ENCODE measurements at places on chromosomes 3 and 15.

GRCh38 chr3:138511945-138512344 lies 77.5 kb downstream of the ESYT3 start:
- DNase-seq = no peak

- no peak for DNase-seq
Observed at GRCh38 chr3:3802046-3802445, 2.8 kb downstream of the LRRN1 start.

DNA sequence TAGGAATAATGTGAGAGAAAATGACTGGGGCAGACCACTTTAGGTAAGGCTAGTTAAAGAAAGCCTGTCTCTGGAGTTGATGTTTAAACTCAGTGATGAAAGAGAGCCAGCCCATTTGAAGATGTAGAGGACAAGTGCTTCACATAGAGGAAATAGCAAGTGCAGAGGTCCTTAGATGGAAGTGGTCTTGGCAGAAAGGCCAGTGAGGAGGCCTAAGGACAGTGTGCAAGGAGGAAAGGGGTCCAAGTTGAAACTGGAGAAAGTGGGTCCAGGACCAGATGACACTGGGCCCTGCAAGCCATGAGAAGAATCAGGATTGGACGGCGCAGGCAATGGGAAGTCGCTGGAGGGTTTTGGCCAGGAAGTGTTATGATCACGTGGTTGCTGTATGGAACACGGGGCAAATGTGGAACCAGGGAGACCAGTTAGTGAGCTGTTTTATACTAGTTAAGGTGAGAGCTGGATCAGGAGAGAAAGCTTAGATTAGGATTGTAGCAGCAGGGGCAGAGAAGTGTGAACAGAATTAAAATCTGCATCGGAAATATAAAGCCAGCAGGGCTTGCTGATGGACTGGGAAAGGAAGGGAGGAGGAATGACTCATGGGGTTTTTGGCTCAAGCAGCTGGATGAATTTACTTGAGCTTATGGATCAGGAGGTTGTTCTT lies 48.0 kb upstream of the SCAANT1 start:
- no peak for DNase-seq

DNA sequence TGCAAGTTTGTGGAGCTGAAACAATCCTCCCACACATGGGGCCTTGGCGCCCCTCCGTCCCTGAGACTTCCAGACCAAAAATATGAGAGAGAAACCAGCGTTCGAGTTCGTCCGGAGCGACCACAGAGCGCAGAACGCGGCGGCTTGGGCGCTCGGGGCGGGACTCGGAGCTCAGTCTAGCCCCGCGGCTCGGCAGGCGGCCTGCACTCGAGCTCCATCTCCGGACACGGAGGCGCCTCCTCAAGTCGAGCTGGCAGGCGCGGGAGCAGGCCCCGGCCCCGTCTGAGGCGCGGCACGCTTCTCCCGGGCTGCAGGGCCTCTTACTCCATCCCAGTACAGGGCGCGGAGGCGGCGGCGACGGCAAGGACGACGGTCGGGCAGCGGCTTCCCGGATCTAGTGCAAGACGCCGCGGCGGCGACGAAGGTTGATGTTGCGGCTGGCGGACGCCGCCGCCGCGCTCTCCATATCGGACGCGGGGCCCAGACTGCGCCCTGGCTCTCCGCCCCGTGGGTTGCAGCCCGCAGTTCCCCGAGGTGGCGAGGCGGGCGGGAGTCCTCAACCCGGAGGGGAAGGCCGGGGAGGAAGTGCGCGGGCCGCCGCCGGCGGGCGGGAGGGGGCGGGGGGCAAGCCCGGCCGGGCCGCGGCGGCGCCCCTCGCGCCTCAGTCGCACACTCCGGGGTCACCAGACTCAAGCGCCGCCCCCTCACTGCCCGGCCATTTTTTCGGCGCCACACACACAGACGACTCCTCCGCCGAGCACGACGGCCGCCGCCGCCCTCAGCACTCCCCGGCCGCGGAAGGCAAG lies 674 bp downstream of the MSL2 start:
- DNase-seq = peak; percentile 85

DNA sequence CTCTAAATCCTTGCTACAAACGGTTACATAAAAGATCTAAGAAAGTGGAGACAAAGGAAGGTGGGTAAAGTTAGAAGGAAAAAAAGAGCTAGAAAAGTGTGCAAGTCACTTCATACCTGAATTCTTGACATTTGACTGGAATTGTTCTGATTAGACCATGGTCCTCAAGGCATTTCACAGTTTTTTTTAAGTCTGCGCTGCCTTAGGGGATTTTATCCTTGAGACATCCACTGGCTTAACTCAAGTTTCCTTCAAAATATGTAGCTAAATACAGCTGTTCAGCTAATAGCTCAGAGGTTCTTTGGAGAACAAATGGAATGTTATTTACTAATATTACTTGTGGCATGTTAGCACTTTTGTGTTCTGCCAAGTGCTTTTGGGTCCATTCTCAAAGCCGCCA lies 236.9 kb downstream of the TP63 start:
- DNase-seq = no peak

- DNase-seq = no peak
Observed at GRCh38 chr3:187237741-187238140, 40.5 kb downstream of the RTP1 start.

GRCh38 chr15:59221511-59222505 lies 15.2 kb downstream of the LDHAL6B start:
- DNase-seq = no peak

- DNase-seq = no peak
Observed at GRCh38 chr3:156760333-156760732, 65.8 kb upstream of the LEKR1 start.

DNA sequence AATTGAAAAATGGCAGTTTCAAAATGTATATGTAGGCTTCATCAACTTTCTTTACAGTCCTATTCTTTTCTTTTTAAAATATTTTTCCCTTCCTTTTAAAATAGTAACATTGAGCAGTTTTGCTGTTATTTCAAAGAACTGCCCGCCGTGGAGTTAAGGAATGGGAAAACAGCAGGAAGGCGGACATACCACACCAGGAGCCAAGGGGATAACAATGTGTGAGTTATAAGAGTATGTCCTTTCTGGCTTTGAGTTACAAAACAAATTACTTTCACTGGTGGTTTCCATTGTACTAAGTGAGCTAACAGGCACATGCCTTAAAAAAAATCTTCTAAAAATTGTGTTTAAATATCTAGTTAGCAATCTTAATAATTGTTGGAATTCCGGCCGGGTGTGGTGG lies 37.4 kb upstream of the FBXL22 start:
- no peak for DNase-seq

GRCh38 chr3:87873136-87873535 lies 185.7 kb downstream of the CGGBP1 start:
- no peak for DNase-seq

DNA sequence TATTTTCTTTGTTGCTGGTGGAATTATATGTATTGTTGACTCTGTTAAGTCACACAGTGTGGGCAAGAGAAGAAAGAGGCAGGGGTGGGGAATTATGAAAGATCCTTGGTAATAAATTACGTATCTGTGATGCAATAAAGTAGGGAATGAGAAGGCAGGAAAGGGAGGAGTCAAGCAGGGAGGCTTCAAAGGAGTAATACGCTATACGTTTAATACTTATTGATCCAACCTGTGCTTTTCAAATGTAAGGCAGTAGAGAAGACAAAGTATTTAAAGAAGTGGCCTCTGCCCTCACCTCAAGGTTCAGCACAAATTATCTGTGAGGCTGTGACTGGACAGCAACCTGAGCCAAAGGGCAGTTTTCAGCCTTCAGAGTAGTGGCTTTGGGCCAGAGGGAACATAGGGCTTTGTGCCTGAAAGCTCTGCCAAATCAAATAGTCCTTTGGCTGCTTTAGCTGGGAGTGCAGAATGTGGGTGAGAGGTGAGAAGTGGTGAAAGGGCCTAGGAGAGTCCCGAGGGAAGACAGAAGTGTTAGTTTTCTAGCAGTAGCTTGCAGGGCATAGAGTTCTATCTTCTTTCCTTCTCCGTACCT lies 1.2 kb upstream of the PLIN1 start:
- DNase-seq = peak; percentile 55

GRCh38 chr3:38039101-38039898 lies at the start of gene DLEC1:
Gene DLEC1 (plus strand): TSS chr3:38039208. CDS start chr3:38039226, 18 bp downstream.
- DNase-seq = no peak

DNA sequence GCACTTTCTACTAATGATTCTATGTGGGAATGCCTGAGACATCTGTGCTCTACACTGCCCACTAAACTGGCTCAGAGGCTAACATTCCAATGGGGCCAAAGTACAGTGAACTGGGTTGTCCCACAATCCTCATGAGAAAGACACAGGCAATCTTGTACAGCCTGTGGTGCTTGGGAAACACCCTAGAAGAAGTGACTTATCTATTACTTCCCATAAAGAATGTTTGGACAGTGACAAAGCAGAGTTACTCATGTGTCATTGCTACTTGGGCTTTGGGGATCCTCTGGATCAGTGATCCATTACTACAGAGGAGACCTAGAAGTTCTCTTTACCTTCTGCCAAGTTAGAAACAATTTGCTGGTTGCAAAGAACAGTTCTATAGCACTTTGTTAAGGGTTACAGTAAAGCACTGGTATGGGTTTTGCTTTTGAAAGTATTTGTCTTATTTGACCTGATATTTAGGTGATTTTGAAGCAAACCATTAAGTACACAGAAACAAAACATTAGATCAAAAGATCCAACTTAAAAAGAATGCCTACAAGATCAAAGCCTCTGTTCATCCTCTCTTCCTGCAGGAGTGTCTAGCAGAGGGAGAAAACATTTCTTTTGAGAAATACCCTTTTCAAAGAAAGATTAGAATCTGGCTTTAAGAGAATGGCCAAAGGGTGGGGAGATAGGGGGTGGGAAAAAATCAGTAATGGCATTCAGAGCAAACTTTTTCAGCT lies 75.8 kb downstream of the CTNNB1 start:
- DNase-seq = no peak

Measured in left lung (tissue), 14 donors.